T47D (cell line): ENCODE measurements at places on chromosomes 6 and 20.

- no peak for DNase-seq
Measured at GRCh38 chr20:20366551-20366875, 1.4 kb upstream of the INSM1 start.

GRCh38 chr6:13334953-13335352 lies 6.6 kb upstream of the TBC1D7 start:
- no peak for DNase-seq

DNA sequence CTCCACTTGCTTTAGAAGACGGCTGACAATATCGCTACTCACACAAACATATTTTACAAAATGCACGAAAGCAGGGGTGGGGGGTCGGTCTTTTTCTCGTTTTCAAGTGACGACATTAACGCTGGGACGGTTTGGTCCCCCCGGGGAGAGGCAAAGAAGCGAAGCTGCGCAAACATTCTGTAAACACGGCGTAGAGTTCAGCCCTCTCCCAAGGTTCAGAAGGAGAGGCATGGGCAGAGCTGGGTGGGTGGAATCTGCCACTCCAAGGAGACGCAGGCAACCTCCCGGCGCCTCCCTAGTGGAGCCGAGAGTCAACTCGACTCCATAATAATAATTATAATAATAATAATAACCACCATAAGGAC lies 2.4 kb downstream of the NKX2-2 start:
- no peak for DNase-seq

- no peak for DNase-seq
Measured at GRCh38 chr6:82017288-82017687, 230.3 kb downstream of the IBTK start.

- no peak for DNase-seq
Measured at GRCh38 chr6:167699141-167699931, 127.4 kb upstream of the AFDN start.

DNA sequence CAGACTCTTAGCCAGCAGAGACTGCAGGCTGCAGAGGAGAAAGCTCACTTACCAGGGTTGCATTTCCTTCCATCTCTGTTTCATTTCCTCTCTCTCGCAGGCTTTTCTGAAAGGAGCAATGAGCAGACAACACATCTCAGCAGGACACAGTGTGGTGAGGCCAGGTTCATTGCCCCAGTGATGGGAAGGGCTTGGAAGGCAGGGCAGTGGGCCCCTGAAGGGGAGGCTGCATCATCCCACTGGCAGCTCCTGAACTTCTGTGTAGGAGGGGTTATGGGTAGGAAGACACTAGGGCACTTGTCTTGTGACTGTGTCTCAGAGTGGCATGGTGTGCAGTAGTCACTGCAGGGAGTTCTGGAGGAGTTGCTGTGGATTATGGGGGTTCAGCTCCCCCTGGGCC lies 246.8 kb downstream of the QKI start:
- no peak for DNase-seq

- DNase-seq = peak; percentile 73
Measured at GRCh38 chr6:123962508-123962907, 158.8 kb downstream of the NKAIN2 start.

GRCh38 chr6:154592199-154592860 lies 81.8 kb upstream of the CNKSR3 start:
- no peak for DNase-seq

- no peak for DNase-seq
Measured at GRCh38 chr6:144597511-144597910, 312.4 kb downstream of the UTRN start.

- DNase-seq = peak; percentile 66
Measured at GRCh38 chr6:47111685-47112084, 69.6 kb upstream of the ADGRF1 start.

DNA sequence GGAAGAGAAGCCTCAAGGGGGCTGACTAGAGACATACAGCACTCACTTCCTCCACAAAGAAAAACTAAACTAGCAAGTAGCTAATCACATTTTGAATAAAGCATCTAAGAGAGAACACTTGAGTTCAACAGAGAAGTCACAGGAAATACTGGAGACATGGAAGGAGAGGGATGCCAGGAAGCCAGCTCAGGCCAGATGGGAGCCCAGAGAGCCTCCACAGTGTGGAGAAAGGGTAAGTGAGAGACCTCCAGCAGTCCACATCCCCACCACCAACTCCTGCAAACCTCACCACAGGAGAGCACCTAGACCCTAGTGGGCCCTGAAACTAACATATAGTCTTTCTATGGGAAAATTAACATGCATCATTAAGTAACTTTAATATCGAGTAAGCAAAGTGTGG lies 79.2 kb downstream of the EPM2A start:
- DNase-seq = no peak

DNA sequence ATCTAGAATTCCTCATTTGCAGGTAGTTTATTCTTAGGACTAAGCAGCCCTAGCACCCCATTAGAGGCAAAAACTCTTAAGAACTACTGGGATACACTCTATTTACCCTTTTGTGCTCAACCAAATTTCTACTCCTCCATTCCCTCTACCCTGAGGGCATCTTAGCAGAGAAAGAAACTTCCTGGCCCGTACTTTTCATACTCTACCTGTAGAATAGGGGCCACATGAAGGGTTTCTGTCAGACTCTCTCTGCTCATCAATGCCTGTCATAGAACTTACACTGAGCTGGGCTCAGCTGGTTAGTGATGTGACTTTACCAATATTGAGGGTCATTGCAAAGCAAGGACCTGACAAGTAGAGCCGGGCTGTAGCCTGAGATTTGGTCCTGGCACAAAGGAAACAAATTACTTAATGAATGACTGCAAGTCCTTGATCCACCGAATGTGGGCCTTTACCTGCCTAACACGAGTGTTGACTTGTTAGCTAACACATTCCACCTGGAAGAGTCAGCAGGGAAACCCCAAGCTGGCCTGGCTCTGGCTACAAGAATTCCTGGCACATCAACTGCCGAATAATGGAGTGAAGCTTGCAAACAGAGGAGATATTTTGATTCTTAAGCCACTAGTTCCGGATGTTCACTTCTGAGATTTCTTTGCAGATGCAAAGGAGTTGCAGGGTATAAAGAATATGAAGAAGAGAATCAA lies 280.5 kb upstream of the JAG1 start:
- DNase-seq = no peak

GRCh38 chr6:157606516-157606915 lies 216.5 kb upstream of the SNX9 start:
- no peak for DNase-seq

- DNase-seq = no peak
Measured at GRCh38 chr6:23089981-23090380, 520.6 kb downstream of the HDGFL1 start.

DNA sequence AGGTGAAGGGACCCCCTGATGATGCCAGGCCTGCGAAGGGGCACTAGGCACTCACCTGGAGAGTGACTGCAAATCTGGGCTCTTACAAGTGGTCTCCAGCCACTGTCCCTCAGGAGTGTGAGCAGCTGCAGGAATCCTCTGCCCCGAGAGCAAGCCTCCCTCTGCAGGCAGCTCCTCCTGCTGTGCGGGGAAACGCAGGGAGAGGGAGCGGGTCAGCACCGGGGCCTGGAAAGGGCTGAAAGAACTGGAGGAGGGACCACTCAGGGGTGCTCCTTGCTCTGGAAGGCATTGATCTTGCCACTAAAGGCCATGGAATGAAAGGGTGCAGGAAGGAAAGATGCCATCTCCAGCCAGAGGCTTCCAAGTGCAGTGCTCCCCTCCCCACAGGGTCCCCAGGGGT lies 168.0 kb downstream of the CDH4 start:
- DNase-seq = no peak

- no peak for DNase-seq
Measured at GRCh38 chr20:9447182-9447581, 67.2 kb upstream of the LAMP5 start.

GRCh38 chr6:9292975-9293374 lies 857.6 kb upstream of the SLC35B3 start:
- DNase-seq = no peak
